Large intestine (tissue), 12 donors: ENCODE measurements at places on chromosomes 1 and 21. TPM values are rescaled to one million over a fixed set of nuclear protein-coding genes. Genes with fewer than 3 reads are reported as not detected.

GRCh38 chr1:115059316-115059715, 29.7 kb downstream of the TSHB start:
- no peak for DNase-seq

- no peak for DNase-seq
These were observed 364.0 kb upstream of the DUSP10 start for GRCh38 chr1:222105861-222106260.

DNA sequence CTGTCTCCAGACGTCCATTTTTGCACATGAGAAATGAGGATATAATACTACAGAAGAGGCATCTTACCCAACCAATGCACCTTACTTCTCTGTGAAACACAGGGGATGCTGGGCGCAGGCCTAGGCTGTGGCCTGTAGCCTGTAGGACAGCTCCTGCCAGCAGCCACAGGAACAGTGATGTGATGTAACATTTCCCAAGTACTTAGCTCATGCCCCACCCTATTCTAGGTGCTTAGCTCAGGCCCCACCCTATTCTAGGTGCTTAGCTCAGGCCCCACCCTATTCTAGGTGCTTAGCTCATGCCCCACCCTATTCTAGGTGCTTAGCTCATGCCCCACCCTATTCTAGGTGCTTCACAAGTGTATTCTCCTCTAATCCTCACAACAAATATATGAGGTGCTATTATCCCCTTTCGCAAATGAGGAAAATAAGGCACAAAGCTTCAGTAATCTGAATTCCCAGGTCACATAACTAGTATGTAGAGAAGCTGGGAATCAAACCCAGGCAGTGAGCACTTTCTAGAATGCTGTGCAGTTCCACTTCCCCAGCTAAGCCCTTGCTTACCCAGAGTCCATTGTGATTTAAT, 4.6 kb upstream of the NAXE start:
- DNase-seq: no peak

DNA sequence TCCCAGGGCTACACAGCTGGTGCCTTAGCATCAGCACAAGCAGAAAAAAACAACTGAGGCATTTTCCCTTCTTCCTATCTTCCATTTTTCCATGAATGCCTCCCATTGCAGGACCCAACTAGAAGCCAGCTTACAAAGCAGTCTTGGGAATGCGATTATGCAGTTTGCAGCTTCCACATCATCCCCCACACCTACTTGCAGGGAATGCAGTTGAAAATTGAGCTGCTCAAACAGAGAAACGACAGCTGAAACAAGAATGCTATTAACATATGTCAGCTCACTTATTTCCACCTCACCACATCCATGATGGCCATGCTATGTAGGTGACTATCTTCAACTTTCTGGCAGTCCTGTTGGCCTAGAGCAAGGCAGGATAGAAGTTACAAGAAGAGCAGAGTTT, 150.6 kb upstream of the KCTD3 start:
- no peak for DNase-seq

GRCh38 chr1:91555821-91556531, 55.3 kb downstream of the CDC7 start:
- peak; percentile 11 for DNase-seq

The NBPF11 gene
- polyA plus RNA-seq: 19.3 TPM

- no peak for DNase-seq
These were observed 138.8 kb upstream of the NBPF11 start for GRCh38 chr1:148290881-148291280.

- DNase-seq: peak; percentile 69
These were observed 23.7 kb upstream of the TMEM54 start for GRCh38 chr1:32924881-32925344.

The GJA4 gene
- 15.0 TPM for polyA plus RNA-seq

GRCh38 chr1:145918992-145919939, 749 bp upstream of the PEX11B start:
- DNase-seq: peak; percentile 67

- no peak for DNase-seq
These were observed 2.8 kb upstream of the ARF1 start for GRCh38 chr1:228079601-228080263.

DNA sequence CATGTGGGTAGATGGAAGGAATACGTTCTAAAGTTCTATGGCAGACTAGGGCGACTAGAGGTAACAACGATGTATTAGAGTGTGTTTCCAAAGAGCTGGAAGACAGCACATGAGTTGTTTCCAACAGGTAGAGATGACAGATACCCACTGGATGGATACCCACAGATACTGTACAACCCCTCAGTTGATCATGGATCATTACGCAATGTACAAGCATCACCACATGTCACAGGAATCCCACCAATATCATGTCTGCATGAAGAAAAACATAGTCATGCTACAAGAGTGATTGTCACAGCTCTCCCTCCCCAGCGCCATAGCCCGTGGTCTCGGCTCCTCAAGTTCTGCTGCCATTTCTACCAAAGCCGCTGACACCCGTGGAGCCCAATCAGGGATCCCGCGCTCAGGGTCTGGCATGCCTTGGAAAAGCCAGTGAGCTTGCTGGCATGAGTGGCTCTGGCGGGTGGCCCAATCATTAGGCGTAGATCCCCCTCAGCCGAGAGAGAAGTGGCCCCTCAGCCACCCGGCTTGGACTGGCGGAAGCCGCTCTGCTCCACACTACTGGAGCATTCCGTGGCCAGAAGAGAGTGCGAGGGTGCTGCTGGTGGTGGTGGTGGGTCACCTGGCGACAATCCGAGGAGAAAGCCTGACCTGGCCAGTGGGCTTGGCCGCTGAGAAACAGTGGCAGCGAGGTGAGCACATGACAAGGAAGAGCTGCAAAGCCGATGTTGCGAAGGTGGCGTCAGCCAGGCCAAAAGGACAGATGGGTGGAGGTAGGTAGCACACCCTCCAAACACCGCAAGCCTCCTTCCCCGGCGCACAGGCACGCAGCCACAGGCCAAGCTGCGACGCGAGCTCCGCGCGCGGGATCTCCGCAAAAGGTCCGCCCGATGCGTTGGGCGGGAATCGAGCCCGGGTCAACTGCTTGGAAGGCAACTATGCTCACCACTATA, 65.7 kb upstream of the FCGR2A start:
- DNase-seq: peak; percentile 24

DNA sequence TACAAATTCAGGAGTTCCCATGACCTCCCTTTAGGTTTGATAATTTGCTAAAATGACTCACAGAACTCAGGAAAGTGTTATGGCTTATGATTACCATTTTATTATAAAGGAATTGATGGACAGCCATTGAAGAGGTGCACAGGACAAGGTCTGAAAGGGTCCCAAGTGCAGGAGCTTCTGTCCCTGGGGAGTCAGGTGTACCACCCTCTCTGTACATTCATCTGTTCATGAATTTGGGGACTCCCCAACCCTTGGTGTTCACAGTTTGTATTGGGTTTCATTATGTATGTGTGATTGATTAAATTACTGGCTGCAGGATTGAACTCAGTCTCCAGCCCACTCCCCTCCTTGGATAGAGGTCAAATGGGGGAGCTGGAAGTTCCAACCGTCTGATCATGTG, 10.8 kb upstream of the IL10RB start:
- no peak for DNase-seq

The GJB4 gene
- polyA plus RNA-seq: 0.10 TPM

GRCh38 chr1:212158912-212159796, 123.6 kb downstream of the DTL start:
- no peak for DNase-seq

DNA sequence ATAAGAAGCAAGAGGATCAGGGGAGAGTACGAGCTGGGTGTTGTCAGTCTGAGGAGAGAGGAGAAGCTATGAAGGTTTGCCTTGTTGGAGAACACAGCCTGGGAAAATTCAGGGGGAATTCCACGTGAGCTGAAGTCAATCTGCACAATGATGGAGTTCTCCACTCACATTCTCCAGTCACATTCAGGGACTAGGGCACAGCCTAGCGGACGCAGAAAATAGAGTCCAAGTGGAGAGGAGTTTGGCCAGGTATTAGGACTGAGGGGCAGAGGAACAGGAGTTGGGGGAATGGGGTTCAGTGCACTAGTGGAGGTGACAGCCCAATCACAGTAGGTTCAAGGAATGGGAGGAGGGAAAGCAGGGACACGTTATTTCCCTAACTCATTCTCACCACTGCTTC, 124.0 kb downstream of the KCNH1 start:
- no peak for DNase-seq

The OR2T29 gene
- not detected for polyA plus RNA-seq

GRCh38 chr21:36700295-36700970, 1.5 kb downstream of the SIM2 start:
- DNase-seq: no peak

The PSEN2 gene
- polyA plus RNA-seq: 16.1 TPM
